LHCN-M2 (cell line): ENCODE measurements at places on chromosomes 6 and 20. TPM values are rescaled to one million over a fixed set of nuclear protein-coding genes. Genes with fewer than 3 reads are reported as not detected.

GRCh38 chr6:149750136-149750609, 632 bp downstream of the PCMT1 start:
- peak; percentile 48 for DNase-seq

DNA sequence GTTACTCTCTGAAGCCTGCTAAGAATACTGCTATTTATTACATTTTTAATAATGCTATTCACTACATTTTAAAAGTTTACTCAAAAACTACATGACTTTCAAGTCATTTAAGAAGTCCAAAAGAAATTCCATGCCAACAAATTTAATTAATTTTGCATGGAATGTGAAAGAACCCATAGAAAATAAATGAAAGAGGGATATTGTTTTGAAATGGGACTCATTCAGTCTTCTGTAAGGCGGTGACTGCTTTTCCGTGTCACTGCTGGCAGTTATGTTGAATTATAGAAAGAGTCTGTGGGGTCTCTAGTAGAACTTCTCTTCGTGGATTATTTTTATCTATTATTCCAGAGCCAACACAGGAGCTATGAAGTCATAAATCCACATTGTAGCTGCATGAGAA, 211.2 kb downstream of the LAMA2 start:
- DNase-seq = no peak

DNA sequence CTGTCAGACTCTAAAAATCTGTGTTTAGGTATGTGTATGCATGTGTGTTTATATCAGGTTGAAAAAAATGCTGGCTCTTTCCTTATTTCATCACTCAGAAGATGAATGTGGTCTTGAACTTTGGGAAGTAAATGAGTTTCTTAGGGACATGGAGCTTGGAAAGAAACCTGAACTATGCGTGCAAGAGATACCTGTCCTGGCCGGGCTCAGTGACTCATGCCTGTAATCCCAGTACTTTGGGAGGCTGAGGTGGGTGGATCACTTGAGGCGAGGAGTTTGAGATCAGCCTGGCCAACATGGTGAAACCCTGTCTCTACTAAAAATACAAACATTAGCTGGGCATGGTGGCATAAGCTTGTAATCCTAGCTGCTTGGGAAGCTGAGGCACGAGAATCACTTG, 4.4 kb upstream of the GLP1R start:
- no peak for DNase-seq

GRCh38 chr20:20233041-20233514, 134.8 kb upstream of the INSM1 start:
- peak; percentile 23 for DNase-seq

DNA sequence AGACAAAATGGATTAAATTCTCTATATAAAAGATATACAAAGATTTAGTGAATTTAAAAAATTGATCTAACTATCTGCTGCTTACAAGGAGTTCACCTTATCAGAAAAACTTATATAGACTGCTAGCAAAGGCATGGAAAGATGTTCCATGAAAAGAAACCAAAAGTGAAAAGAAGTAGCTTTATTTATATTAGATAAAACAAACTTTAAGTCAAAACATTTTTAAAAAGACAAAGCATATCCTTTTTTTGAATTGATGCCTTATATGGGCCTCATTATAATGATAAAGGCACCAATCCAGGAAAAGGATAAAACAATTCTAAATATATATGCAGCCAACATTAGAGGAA, 334.2 kb downstream of the MEI4 start:
- DNase-seq = no peak

DNA sequence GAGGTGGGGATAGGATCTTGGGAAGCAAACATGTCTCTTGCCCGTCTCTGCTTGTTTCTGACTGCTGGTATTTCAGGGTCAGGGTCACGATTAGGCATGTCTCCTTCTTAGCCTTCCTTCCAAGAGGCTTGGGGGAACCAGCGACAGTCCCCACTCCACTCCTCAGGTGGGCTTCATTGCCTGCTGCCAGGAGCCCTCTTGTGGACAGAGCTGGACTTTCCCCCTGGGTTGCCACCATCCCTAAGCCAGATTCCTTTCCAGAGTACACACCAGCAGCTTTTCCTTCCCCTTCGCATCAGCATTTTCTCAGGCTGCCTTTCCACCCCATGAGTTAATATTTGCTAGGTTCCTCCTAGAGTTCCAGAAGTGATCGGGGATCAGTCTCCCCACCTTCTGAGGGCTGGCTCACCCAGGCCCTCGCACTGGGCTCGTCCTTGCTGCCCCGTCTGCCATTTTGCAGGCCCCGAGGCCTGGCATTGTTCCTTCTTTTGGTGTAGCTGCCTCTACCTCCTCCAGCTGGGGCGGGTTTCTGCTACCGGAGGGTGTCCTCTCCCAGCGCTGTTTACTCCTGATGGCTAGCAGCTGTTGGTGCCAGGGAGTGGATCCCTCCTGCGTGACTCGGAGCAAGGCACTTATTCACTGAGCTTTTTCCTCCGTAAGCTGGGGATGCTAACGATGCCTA, 8.8 kb upstream of the C20orf144 start:
- peak; percentile 57 for DNase-seq

- peak; percentile 7 for DNase-seq
These were observed 60.7 kb downstream of the GRIK2 start for GRCh38 chr6:101454106-101454676.

DNA sequence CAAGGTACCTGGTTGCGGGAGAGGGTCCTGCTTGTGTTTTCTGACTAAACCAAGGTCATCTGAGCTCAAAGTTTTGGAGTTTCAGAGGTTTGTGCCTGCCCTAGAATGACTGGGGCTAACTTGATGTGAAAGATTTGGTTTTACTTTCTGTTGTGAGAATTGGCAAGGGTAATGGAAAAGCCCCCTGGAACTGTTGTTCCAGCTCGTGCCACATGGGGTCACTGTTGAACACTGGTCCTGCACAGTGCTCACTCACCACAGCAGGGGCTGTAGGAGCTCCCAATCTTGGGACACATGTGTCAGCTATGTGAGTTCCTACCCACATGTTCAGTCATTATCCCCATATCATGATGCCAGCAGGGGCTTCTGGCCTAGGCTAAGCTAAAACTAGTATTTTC, 6.5 kb downstream of the TGM6 start:
- peak; percentile 14 for DNase-seq

GRCh38 chr6:50471041-50471440, 242.3 kb upstream of the TFAP2D start:
- no peak for DNase-seq

DNA sequence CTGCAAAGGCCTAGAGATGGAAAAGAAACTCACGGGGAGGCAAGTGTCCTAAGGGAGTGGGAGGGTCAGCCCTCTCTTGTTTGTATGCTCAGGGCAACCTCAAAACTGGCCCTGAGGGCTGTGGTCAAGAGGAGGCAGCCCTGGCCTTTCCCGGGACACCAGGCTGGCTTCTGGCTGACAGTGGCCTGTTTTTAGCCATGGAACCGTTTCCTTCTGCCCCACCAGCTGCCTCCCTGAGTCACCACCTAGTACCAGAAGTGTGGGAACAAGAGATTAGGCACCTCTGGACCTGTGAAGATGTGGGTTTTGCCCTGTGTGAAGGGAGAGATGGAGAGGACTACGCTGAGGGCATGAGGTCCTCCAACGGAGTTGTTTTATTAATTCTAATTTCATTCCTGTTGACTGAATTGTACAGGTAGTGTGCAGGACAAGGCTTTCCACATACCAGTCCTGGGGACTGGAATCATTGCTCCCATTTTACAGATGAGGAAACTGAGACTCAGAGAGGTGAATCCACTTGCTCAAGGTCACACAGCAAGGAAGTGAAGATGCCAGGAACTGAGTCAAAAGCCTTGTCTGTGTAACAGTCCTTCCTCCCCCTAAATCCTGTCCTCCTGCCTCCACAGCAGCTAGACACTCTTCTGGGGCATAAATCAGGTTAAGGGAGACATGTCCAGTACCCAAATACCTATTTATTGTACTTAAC, 5.5 kb downstream of the FOXS1 start:
- peak; percentile 79 for DNase-seq

DNA sequence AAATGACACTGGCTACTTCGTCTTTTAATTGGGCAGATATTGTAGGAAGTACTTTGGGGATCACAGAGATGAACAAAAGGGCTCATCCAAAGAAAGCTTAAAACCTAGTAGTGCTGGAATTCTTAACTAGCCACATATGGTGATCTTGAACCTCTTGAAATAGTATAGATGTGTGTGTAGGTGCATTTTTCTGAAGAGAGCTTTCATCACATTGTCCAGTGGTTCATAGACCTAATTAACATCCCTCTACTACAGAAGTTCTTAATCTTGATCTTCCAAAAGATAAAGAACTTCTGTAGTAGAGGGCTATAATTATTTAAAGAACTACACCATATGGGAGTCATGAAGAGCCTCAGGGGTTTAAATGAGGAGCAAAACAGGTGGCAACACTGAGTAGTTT, 2.3 kb upstream of the PRIM2 start:
- DNase-seq = no peak

DNA sequence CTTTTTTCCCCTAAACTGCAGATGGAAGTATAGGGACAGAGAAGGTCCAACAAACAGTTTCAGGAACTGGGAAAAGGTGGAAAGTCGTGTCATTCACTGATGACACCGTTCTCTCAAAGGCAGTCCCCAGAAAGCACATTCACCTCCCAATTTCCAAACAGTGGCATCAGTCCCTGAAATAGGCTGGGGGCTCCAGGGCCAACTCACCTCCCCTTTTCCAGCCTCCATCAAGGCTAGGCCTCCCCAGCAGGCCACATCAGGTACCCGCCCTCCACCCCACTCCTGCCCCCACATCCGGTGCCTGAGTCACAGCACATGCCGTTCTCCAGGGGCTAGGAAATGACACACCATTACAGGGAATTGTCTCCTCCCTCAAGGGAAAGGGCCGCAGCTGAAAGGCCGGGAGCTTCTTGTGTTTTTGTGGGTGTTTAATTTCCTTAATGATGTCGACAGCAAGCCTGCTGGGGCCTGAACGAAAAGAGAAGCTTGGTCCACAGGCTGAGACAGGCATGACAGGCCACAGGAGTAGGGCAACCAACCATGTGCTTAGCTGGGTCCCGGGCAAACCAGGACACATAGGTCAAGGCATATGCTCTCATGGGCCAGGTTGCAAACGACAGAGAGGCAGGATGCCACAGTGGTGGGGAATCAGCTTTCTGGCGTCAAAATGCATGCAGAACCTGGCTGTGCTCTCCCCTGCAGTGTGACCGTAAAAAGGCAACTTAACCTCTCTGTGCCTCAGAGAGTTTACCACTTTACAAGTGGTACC, 39.2 kb downstream of the ZMYND8 start:
- peak; percentile 100 for DNase-seq

- DNase-seq = peak; percentile 40
These were observed 336 bp upstream of the LY6G5C start for GRCh38 chr6:31681135-31681671.

- DNase-seq = peak; percentile 97
These were observed 8.3 kb upstream of the TTPAL start for GRCh38 chr20:44467289-44467883.

DNA sequence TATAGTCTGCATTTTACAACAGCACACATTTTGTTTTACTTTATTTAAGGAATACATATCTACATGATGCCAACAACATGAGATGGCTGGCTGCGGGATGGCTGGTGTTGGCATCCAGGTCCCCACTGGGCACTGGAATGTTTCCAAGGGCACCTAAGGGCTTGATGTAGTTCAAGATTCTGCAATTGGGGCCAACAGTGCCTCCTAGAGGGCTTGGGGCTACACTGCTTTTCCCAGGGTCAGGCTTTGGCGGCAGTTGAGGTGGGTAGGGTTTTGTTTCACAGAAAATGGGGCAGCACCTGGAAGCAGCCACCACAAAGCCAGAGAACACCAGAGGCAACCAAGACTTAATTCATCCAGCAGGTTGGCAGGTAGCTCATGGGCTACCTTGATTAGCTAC, 202.2 kb upstream of the PRND start:
- DNase-seq = peak; percentile 40

GRCh38 chr6:150301846-150302519, 66.8 kb upstream of the IYD start:
- peak; percentile 17 for DNase-seq

DNA sequence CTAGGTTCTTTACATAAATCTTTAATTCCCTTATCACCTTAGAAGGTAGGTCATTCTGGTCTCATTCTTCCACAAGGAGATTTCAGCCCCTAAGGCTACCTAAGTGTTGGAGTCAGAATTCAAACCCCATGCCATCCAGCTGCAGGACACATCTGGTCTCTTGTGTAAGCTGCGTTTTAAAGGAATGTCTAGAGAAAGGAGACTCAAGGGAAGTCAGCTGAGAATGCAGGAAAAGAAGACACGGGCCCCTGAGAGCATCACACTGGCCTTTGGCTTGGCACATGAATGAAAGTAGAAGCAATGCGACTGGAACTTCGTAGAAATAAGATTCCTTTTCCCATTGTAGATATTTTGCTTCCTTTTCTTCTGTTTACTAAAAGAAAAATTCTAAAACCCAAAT, 76.7 kb upstream of the SYNJ2 start:
- DNase-seq = no peak

DNA sequence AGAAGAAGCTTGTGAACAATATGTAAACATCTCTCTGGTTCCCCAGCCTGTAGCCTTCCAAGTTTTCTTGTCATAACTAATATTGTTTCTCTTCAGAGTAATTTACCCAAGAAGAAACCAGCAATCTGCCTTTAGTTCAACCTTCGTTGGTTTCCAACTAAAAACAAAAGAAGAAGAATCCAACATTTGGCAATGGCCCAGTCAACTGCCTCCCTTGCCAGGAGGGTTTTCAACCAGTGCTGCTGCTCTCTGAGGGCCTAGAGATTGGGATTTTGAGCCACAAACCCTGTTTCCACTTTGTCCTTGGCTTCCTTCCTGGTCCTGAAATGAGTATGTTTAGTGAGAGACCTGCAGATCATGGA, 395.8 kb upstream of the CNR1 start:
- DNase-seq = no peak

GRCh38 chr6:28336284-28337120, 554 bp upstream of the ZSCAN31 start:
- peak; percentile 51 for DNase-seq

GRCh38 chr20:14925300-14925699, 587.9 kb upstream of the FLRT3 start:
- no peak for DNase-seq

GRCh38 chr6:149217466-149217888, 100.0 kb upstream of the TAB2 start:
- no peak for DNase-seq

DNA sequence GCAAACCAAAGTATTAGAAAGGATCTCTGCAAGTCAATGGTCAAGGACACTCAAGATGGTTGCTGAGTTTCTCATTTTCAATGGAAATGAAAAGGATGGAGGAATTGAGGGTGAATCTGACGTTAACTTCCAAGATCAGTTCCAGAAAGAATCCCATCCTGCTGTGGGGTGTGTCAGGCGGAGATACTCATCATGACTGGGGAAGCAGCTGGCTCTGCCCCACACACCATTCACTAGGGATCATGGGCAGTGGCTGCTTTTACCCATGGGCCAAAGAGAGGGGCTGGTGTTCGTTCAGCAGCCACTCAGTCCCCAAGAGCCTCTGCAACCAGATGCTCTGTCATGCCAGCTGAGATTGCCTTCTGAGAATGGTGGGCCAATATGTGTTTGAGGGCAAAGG, 102.3 kb upstream of the KCNK16 start:
- DNase-seq = no peak

KIF25 gene
- total RNA-seq = not detected in 2 replicates

NKAIN2 gene
- 0.06 TPM in 1 of 2 replicates, not detected in the other for total RNA-seq

DEFB129 gene
- not detected in 2 replicates for total RNA-seq

LST1 gene
- total RNA-seq = not detected in 2 replicates

FGD2 gene
- total RNA-seq = not detected in 2 replicates

BPI gene
- not detected in 2 replicates for total RNA-seq

SPDEF gene
- not detected in 2 replicates for total RNA-seq

FAM135A gene
- total RNA-seq = 7.9 and 8.8 TPM in 2 replicates
